ENCODE measurements at places on chromosomes 1 and 21.

DNA sequence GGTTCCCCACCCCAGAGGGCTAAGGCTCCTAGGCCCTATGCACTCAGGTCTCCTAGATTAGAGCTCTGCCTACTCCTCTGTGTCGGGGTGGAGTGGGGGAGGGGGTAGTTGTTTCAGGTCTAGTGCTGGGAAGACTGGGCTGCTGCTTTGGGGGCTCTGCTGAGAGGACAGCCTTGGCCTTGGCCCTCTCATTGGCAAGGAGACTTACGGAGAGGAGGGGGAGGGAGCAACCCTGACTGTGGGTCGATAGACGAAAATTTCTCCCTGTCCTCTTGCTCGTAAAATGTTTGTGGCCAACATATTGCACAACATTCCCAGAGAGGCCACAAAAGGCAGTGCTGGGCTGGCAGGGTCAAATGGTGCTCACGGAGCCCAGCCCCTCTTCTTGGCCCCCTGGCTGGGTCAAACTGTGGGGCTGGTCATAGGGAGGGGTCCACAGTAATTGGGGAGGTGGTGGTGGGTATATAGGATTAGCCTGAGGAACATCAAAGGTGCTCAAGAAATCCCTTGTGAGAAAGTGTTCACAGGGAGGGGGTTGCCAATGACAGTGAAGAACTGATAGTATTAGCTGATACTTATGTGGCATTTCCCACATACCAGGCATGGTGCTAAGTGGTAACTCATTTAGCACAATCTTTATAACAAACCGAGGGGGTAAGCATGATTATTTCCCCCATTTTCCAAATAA is 8.5 kb upstream of the DMBX1 start:
- DNase-seq = no peak

DNA sequence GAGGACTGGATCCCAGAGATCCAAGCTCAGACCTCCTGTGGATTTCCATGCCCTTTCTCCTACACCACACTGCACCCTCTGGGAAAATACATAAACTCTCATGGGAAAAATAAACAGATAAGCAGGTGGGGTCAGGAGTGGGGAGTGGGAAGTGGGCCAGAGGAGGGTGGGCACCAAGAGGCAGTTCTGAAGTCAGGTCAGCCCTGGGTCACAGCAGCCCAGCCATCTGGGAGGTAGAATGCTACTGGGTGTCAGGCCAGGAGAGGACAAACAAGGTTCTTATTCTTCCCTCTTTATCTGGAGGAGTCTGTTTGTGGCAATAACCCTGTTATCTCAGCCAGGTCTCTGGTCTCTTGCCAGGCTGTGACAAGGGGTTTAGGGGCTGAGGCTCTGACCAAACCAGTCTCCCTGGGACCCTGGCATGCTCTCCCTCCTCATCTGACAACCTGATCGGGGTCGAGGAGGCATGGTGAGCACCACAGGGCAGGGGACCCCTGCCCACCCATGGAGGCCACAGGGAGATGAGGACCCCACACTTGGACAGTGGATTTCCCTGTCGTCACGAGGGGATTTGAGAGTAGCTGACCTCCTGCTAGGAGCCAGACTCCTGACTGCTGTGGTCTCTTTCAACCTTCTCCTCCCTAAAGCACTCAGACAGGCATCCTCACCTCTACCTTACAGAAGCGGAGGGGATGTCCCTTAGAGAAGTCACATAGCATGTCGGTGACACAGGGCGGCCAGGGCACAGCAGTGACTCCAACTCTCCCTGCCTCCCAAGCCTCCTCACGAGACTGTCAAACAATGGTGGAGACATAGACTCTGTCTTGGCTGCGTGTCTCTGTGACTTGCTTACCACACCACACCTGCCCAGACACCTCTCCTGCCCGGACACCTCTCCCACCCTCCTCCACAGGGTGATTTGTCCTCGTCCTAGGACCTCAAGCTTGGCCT is 51.3 kb upstream of the IFFO2 start:
- DNase-seq = no peak

DNA sequence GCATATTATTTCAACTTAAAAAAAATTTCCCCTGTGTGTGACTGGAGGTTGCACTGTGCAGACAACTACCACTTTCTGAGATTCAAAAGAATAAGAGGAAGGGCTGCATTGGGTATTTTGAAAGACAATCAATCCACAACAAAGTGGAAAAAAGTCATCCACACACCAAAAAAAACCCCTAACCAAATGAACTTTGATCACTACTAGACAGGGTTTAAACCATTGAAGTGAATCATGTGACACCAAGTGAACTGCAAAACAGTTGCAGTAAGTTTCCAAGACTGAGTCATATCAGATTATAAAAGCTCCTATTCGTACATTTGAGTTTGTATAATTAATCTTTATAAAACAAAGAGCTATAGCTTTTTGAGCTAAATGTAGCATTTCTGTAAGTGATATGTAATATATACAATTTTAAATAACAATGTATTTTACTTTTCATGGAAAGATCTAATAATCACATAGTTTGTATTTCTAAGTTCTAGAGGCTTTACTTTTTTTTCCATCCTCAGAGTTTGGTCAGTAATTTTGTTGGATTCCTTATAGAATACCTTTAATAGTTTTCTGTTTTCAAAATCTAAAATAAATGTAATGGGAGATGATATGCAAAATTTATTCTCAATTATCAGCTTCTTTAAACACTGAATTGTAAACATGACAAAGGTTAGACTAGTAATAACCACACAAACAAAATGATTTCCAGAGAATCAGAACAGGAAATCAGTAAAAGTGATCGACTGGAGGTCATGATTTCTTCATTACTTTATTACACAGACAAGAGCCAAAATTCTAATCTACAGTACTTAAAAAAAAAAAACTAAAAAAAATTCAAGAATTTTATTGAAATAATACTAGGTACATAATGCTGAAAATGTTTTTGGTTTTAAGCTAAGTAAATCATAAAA is 50.5 kb upstream of the GFI1 start:
- DNase-seq = peak; percentile 45

- no peak for DNase-seq
These were observed 2.7 kb upstream of the PTPN22 start for GRCh38 chr1:113874012-113874879.

DNA sequence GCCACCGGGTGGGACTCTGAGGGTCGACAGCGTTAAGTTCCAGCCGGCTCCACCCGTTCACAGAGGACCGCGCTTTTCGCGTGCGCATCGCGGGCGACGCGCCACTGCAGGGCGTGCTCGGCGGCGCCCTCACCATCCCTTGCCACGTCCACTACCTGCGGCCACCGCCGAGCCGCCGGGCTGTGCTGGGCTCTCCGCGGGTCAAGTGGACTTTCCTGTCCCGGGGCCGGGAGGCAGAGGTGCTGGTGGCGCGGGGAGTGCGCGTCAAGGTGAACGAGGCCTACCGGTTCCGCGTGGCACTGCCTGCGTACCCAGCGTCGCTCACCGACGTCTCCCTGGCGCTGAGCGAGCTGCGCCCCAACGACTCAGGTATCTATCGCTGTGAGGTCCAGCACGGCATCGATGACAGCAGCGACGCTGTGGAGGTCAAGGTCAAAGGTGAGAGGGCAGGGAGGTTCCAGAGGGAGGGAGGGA is 4.9 kb downstream of the BCAN start:
- no peak for DNase-seq

- no peak for DNase-seq
These were observed 355.6 kb upstream of the KAZN start for GRCh38 chr1:14242870-14243269.

DNA sequence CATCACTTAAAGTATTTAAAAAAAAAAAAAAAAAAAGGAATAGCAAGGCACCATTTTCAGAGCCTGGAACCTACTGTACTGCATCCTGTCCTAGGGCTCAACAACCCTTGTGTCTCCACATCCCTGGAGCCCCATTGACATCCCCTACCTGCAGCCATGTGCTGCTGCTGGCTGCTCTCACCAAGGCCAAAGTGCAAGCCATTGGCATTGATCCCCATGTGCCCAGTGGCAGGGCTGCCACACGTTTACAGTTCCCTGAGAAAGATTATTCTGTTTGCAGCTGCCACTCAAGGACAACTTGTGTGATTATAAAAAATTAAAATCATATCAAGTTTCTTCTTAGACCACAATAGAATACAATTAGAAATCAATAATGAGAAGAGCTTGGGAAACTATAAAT is 129.9 kb downstream of the LHX8 start:
- no peak for DNase-seq

GRCh38 chr21:16407403-16408240 is 677.8 kb downstream of the USP25 start:
- DNase-seq = no peak

DNA sequence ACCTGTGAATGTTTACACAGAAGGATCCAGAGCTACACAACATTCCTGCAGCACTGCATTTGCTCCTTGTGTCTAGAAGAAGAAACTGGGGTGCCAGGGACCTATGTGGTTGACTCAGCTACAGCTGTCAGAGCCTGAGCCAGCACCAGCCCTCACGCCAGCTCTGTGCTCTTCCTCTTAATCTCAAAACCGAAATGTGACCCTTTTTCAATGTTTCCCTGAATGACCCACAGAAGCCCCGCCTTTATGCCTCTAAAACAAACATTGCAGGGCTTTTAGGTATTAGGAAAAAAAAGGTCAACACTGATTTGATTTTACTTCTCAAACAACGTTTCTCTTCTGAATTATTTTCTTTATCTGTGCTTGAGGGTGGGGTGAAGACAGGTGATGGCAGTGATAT is 260.5 kb downstream of the DYRK1A start:
- DNase-seq = no peak

GRCh38 chr1:218717575-218717974 is 372.4 kb downstream of the TGFB2 start:
- peak; percentile 81 for DNase-seq

- DNase-seq = no peak
These were observed 27.6 kb upstream of the CNN3 start for GRCh38 chr1:94954263-94955220.

DNA sequence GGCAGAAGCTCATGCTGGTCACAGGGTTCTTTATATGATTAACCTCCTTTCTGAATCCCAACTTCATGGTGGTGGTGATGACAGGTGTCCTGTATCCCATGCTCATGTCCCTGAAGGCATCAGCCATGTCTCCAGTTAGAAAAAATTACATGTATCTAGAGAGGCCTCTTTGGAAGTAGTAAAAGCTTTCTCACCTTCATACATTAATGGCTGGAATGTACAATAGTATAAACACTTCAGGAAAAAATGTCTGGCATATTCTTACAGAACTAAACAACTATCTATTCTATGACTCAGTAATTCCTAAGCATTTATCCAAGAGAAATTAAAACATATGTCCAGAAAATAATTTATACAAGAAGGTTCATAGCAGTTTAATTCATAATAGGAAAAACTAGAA is 34.0 kb downstream of the ADAM30 start:
- no peak for DNase-seq

DNA sequence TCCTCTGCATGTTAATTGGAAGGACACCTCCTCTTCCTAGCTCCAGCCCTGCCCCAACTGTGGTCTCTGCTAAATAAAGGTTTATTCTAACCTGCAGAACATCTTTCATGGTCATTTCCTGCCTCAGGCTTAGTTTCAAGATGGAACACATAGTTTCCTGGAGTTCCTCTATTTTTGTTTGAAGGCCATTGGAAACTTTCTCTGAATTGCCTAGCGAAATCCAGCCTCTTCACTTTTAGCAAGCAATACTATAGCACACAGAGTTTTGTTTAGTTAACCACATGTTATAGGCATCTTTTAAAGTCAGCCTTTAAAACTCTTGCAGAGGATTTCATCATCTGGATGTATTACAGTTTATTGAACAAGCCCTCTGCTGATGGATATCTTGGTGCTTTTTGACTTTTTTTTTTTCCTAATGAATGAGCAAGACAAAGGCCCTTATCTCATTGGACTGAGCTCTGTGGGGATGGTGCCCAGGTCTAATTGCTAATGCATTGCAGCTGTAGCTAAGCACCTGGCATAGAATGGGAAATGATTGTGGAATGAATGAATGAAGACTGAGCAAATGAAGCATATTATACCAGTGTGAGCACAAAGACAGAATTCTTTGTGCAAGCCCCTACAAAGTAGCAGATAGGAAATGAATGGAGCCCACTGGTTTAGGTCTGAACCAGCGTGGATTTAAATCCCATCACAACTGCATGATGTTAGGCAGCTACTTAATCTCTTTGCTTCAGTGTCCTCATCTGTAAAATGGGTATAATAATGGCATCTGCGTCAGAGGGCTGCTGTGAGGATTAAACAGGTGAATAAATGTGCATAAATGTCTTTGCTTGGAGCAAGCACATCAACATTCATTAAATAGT is 641 bp upstream of the CFAP107 start:
- no peak for DNase-seq

DNA sequence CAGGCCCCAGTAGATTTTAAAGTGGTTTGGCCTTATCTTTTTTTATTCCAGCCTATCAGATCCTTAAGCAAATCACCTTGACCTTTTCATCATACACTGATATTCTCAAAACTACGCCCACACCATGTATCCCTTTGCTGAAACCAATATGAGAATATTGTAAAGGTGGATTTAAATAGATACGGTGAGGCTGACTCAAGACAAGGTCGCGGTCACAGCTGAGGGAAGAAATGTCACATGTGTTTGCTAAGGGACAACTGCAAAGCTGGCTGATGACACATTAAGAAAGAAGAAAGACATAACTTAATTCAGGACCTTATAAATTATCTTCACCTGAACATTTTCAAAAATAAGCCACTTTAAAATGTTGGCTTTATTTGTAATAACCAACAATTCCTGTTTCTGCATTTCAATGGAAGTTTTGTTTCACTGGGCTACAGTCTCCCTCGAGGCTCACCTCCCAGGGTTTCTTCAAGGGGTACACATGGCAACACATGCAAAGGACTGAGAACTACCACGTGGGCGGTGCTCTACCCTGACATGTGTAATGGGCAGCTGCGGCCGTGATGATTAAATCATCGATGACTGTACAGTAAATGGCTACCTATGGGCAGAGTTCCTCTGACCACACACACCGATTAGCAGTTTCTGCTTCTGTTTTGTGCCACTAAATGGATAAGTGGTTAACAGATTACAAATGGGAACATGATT is 189.5 kb downstream of the SIPA1L2 start:
- DNase-seq = peak; percentile 37

GRCh38 chr1:89670711-89671110 is 37.8 kb downstream of the LRRC8C start:
- no peak for DNase-seq

GRCh38 chr1:25430967-25431881 is 527 bp downstream of the MACO1 start:
- no peak for DNase-seq

DNA sequence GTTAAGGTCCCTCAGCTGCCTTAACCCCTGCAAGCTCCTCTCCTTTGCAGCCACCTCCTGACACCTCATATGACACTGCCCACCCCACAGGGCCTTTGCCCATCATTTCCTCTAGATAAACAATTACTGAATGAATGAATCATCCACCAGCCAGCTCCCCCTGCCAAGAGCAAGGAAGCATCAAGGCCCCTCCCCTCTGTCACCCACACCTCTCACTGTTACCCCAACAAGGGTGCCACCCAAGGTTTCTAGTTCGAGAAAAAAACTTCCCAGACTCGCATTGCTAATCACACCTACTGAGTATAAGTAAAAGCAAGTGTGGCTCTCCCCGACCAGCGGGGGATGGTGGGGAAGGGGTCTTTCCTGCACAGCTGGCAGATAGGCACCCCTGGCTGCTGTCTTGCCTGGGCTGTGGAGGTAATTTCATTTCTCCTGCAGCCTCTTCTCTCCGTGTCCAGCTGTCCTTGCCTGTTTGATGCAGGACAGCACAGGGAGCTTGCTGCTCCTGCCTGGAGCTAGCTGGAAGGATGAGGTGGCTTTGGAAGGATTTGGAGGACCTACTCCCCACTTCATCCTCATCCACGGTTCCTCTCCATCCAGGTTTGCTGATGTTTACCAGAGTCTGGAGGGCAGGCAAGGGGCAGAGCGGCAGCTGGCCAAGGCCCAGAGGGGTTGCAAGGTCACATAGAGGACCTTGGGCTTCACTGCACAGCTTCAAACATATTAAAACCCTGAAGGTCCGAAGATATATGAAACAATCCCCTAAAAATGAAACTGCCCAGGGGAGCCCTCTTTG is 33.1 kb upstream of the LBR start:
- no peak for DNase-seq
